Stimulated activated CD8-positive, alpha-beta memory T cell treated with anti-CD3 and anti-CD28 coated beads, Interleukin-7, amount 100 ng/mL, for 48 hours (primary cell): ENCODE measurements at places on chromosomes 7 and 10.

GRCh38 chr10:120599200-120599724 lies 142.2 kb downstream of the PLPP4 start:
- no peak for DNase-seq

- DNase-seq, result no peak
These were observed 386.5 kb upstream of the SEMA3D start for GRCh38 chr7:85573346-85573745.

DNA sequence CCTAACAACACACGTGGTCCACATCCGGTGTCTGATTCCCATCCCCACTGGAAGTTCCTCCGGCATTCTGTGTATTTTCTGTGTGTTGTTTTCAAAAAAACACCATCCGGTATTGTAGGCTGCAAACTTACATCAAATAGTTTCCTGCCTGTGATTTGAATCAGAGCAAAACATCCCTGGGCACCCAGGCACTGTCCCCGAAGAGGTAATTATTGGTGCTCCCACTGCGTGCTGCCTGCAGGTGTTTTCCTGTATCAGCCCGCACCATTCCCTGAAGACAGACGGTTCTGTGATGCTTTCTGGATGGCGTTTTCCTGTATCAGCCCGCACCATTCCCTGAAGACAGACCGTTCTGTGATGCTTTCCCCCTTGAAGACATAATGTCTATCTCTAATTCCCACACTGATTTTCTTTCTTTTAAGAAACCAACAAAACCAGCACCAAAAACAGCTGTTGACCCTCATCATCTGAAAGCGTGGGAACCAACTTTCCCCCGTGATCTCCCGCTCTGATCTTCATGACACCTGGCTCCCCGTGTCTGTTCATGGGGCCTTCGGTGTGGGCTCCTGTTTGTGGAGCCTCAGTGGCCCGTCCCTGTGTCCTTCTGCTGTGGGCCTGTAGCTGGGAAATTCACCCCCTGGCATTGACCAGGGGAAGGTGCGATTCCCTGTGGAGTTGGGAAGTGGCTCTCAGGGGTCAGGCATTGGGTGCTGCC lies 205.3 kb downstream of the ADARB2 start:
- no peak for DNase-seq

GRCh38 chr7:50803359-50804337 lies 21.0 kb upstream of the GRB10 start:
- DNase-seq, result no peak

DNA sequence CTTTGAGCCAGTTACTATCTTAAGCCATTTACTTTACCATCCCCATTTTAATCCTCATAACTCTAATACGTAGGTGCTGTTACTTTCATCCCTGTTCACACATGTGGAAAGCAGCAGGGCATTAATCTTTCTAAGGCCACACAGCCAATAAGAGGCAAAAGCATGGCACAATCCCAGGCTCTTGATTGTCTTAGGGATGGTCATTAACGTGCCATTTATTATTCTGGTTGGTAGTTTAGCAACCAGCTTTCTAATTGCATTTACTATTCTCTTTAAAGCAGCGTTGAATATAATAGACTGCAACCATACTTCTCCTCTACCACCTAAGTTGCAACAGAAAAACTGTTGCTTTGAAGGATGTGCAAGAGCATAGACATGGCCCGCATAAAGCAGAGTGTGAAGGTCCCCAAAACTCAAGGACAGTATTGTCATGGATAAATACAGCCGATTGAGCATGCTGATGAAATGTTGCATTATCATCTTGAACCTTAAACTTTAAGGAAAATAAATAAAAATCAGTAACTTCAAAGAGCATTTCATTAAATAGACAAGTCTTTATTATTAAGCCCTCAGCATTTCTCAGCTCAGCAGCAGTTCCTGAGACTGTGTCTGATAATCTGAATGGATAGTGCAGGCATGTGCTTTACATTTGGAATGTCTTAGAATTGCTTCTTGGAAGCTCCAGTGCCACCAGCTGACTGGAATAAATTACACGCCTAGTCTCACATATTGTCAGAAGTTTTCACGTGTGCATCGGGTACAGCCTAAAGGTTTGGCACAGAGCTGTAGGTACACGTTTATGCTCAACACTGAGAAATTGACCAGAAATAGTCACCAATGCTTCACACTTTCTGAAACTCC lies 467.1 kb downstream of the SDK1 start:
- no peak for DNase-seq

DNA sequence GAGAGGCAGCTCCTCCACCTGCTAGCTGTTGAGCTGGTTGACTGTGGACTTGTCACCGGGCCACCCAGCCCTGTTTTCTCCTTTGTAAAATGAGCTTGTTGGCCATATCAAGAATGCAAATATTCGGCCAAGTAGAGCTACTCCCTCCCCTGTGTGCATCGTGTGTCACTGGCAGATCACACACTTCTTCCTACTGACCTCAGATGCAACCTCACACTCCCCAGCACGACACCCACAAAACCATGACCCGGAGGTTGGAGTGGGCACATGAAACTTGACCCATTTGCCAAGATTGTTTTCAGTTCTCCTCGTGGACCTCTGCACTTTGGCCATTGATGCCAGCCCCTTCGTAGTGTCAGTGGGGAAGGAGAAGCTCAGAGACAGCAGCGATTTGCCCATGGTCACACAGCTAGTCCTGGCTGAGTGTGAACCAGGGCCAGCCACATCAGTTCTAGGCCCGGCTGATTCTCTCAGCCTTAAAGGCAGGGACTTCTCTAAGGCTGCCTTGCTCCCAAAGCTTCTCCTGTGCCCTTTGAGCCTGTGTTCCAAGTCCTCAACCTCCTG lies 101.1 kb downstream of the CDH23 start:
- no peak for DNase-seq

GRCh38 chr10:4396401-4397283 lies 429.4 kb upstream of the AKR1E2 start:
- no peak for DNase-seq

DNA sequence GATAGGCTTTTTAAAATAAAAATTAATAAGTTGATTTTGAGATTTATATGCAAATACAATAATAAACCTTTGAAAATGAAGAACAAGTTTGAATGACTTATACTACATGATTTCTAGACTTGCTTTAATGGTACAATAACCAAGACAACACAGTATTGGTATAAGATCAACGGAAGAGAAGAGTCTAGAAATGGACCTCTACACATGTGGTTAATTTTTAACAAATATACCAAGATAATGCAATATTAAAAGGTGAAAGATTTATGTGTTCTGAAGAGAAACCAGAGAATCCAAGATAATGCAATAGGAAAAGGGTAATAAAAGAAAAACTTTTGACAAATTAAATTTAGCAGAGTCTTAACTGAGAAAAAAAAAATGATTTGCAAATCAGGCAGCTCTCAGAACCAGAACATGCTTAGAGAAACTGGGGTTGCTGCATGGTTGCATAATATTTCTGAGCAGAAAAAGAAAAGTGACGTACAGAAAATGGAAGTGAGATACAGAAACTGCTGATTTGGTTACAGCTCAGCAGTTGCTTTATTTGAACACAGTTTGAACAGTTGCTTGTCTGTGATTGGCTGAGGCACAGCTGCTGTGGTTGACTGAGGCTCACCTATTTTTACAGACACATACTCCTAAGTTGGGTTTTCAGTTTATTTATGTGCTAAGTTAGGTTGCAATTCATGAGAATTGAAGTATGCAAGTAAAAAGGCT lies 365.9 kb downstream of the CRPPA start:
- no peak for DNase-seq

GRCh38 chr10:102665904-102666509 lies 21.7 kb downstream of the TRIM8 start:
- no peak for DNase-seq

DNA sequence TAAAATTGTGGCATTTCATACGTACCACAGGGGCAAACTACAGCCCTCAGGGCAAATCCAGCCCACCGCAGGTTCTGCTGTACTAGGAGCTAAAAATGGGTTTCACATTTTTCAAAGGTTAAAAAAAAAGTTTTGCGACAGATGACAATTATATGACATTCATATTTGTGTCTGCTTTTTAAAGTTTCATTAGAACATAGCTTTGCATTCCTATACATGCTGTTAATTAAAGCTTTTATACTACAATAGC lies 758 bp upstream of the PNPLA8 start:
- no peak for DNase-seq

DNA sequence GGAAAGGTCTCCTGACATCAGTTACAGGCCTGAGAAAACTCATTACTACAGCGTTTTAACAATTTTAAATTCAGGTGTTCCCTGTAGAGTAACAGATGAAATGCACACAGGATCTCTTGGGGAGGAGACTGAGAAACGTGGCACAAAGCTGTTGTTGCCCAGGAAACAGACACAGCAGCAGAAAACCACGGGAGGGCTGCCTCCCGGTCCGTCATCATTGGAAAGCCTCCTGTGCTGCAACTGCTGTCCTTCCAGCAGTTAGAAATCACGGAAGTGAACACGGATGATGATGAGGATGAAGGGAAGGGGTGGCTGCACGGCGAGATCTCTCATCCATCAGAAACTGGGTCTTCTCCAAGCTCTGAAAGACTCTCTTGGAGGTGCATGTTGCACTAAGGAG lies 94.6 kb upstream of the RNF32 start:
- no peak for DNase-seq

DNA sequence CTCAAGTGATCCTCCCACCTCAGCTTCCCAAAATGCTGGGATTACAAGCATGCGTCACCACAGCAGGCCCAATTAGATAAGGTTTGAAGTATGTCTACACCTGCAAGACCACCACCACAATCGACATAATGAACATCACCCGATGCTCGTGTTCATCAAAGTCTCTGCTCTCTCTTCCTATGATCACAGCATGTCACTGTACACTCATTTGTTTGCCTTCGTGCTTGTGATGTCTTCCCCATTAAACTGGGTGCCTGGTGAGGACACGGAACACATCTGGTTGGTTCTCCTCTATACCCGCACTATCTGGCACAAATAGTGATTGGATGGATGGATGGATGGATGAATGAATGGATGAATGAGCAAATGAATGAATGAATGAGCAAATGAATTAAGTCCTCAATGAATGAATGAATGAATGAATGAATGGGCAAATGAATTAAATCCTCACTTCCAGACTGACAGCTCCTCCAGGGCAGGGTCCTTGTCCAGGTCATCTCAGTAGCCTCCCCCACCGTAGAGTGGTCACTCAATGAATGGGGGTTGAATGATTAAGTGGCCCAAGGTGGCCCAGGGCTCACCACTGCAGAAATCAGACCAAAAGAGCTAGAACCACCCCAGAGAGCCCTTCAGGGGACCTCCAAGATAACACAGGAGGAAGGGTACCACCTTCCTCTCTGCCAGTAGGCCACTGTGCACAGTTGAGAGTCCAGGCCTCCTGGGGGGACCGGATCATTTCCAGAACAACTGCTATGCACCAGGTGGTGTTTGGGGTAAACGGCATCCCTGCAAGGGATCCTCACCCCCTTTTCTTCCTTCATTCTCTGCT lies 101.9 kb upstream of the TNRC18 start:
- peak; percentile 19 for DNase-seq

- no peak for DNase-seq
These were observed 144.5 kb downstream of the ANKRD7 start for GRCh38 chr7:118368958-118369357.

GRCh38 chr7:96709381-96710228 lies at the start of gene SEM1:
TSS of gene SEM1 (minus strand) at chr7:96709846. CDS start at chr7:96709763, 83 bp downstream.
- peak; percentile 52 for DNase-seq

GRCh38 chr10:24849501-24850299 lies 102.7 kb downstream of the PRTFDC1 start:
- DNase-seq, result no peak

DNA sequence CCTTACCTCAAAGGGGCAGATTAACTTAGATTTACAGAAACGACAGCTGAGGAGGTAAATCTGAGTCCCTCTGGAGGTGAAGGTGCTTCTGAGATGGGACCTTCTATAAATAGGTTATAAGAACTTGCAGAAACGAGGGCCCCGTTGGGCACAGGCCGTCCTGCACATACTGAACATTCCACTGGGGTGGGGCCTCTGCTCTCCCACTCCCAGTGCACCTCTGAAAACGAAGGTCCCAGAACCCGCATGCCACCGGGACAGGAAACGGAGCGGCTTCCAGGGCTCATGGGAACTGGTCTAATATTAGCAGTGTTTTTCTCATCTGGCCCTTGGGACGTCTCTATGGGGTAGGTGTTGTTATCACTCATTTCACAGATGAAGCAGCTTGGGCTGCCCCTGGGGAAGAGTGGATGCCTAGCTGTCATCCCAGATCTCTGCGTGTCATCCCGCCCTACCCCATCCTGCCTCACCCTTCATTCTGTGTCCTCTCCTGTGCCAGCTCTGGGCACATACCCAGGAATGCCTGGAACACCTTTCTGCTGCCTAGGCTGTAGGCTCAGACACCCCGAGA lies 19.6 kb downstream of the C10orf62 start:
- DNase-seq, result no peak

DNA sequence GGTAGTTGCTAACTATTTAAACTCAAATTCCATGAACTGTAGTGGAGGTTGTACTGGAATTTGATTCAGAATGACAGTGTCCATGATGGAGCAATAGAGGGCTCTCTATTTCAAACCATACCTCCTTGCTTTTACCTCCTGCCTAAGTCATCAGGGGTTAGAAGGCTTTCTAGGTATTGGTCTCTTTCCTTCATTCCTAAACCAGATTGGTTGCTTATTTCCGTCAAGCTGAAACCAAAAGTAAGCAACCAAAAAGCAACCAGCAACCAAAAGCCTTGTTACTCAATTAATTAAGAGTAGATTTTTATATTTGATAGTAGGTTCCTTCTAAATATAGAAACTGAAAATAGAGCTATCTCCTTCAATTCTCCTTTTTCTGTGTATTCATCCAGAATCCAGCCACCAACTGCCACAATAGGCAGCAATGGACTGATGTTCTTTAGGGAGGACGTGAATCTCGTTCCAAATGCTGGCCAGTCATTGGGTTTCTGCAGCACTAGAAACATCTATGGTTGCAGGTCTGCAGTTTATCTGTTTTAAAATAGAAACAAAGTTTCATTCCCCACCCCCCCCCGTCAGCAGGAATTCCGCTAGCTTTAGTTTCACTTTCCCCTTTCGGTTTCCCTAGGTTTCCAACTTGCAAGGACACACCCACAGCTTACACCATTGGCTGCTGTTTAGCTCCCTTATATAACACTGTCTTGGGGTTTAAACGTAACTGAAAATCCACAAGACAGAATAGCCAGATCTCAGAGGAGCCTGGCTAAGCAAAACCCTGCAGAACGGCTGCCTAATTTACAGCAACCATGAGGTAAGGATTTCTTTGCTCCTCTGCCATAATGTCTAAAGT lies at the start of gene IFIT1:
TSS of gene IFIT1 (plus strand) at position 717 of the 850 bp plus-strand sequence. CDS start at position 807, 90 bp downstream.
- DNase-seq, result no peak

DNA sequence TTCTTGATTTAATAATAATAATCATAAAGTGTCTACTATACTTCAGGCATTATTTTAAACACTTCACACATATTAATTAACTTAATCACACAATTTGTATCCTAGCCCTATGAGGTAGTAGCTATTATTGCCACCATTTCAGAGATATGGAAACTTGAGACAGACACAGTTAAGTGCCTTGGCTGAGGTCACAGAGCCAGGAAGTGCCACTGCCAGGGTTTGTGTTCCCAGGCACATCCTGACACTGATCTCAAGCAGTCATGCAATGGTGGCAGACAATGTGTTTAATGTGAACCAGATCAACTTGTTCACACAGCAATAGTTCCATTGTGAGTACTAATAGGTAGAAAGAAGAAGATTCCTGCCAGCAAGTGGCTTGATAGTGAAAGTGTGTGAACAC lies 666.0 kb downstream of the SUGCT start:
- no peak for DNase-seq
